ENCODE measurements at places on chromosomes 16 and 17.

DNA sequence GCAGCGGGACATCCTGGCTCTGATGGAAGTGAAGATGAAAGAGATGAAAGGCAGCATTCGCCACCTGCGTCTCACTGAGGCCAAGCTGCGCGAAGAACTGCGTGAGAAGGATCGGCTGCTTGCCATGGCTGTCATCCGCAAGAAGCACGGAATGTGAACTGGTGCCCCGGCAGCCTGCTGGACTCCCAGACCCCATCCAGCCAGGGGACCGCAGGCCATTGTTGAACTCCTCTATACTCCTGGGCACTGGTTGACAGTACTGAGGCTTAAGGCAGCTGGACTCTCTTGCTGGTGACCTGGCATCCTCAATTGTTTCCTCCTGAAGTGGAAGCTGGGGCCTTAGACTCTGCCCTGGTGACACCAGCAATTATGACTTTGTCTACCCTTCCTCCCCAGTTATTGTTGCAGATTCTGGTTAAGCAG lies 1.2 kb downstream of the THAP11 start:
- peak overlapping the region; percentile 25 for H3K27ac ChIP-seq
- H3K4me3 ChIP-seq, result peak overlapping the region; percentile 74
- DNase-seq, result no peak

GRCh38 chr16:73544826-73545225 lies 496.9 kb upstream of the ZFHX3 start:
- H3K27ac ChIP-seq, result no peak overlapping the region
- H3K4me3 ChIP-seq, result no peak overlapping the region
- H3K4me1 ChIP-seq, result no peaks in the 10 kb centered on the region
- peaks cover 23% of the 10 kb centered on the region for H3K27me3 ChIP-seq
- DNase-seq, result no peak
- H3K36me3 ChIP-seq, result no peaks in the 10 kb centered on the region

GRCh38 chr16:88640039-88640495 lies 1.7 kb downstream of the IL17C start:
- no peaks in the 10 kb centered on the region for H3K36me3 ChIP-seq
- H3K27me3 ChIP-seq, result no peaks in the 10 kb centered on the region
- H3K27ac ChIP-seq, result no peak overlapping the region
- H3K4me3 ChIP-seq, result peak overlapping the region; percentile 8
- peaks cover 66% of the 10 kb centered on the region for H3K4me1 ChIP-seq

DNA sequence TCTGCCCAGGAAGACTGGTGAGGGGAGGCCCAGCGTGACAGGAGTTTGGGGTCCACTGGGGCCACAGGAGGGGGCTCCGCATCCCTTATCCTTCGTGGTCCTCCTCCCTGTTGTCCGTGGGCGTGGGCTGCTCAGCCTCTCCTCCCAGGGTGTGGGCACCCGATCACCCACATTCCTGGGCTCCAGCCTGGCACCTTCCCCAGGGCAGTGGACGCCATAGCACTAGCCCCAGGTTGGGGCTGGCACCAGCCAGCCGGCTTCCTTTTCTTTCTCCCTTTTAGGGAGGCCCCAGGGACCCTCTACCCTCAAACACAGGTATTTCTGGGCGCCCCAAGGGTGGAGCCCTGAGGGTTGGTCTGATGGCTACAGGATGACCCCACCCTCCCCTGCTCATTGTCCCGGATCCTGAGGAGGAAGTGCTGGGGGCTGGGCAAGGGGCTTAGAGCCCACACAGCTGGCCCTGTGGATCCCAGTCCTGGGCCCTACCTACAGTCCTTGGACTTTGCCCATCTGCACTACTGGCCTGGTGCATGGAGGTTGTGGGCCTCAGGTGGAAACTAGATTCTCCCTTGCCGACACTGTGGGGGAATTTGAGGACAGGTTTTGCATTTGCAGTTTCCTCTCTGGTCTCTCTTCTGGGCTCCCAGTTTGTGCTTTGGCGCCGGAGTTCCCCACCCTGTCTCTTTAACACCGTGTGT lies 1.1 kb downstream of the KIF1C start:
- no peak overlapping the region for H3K27ac ChIP-seq
- peaks cover 15% of the 10 kb centered on the region for H3K27me3 ChIP-seq
- no peaks in the 10 kb centered on the region for H3K36me3 ChIP-seq
- DNase-seq, result peak; percentile 68

DNA sequence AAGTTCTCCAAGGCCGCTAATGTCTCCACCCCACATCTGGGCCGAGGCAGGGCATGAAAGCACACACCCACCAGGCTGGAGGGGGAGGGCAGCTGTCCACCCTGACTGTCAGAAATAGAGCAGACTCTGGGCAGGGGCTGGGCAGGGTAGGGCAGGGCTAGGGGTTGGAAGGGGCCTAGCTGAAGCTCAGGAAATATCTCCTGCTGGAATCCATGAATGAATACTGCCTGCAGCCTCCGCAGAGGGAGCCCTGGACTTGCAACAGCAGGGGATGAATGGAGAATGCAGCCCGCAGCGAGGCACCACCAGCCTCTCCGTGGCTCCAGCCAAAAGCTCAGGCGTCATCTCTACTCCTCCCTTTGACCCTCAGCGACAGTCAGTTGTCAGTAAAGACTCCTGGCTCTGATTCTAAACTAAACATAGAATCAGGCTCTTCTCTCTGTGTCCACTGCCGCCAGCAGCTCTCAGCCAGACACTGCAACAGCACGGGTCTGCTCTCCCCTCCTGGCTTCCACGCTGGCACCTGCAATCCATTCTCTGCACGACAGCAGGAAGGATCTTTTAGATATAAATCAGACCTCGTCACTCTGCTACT lies 23.9 kb upstream of the NGFR start:
- no peak overlapping the region for H3K27ac ChIP-seq
- H3K36me3 ChIP-seq, result no peaks in the 10 kb centered on the region
- DNase-seq, result no peak
- peaks cover 44% of the 10 kb centered on the region for H3K27me3 ChIP-seq
- peaks cover 9% of the 10 kb centered on the region for H3K4me1 ChIP-seq

DNA sequence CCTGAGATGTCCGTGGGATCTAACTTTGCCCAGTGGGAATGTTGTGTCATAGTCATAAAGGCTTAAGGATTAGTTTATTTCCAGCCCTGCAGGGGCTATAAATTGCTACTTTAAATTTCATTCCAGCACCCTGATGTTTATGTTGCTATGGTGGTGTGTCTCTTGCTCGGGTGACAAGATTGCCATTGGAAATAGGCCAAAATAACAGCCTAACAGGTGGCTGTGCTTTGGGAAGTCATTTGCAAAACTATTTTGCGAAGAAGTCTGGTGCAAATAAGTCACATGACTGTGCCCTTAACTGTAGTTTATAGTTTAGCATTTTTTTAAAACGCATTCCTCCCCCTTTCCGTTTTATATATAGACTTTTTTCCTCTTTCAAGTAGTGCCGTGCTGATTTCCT lies 23.1 kb downstream of the PITPNC1 start:
- H3K27ac ChIP-seq, result no peak overlapping the region
- DNase-seq, result no peak
- H3K36me3 ChIP-seq, result no peaks in the 10 kb centered on the region

DNA sequence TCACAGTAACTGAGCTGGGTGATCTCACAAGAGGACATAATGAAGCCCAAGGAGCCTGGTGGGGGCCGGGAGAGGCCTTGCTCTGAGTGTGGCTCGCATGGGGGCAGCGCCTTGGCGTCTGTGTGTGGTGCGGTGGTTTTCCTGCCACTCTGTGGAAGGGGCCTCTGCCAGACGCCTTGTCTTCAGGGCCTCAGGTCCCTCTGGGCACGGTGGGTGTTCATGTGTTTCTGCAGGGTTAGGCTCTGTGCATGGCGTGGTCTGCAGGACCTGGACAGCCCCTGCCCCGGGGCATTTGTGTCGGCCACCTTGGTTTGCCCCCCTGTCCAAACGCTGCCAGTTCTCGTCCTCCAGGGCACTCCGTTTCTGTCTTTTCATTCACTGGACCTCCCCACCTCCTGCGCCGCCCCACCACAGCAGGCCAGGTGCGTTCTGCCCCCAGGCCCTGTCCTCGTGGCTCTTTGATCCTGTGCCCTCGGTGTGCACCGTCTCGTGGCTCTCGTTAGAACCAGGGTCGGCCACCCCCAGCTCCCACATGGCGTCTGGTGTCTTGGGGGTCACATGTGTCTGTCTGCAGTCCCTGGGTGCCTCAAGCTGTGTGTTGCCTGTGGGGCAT lies 43.7 kb upstream of the ZNF750 start:
- no peaks in the 10 kb centered on the region for H3K36me3 ChIP-seq
- H3K27ac ChIP-seq, result no peak overlapping the region
- no peak for DNase-seq
- peaks cover 59% of the 10 kb centered on the region for H3K4me1 ChIP-seq
- no peak overlapping the region for H3K4me3 ChIP-seq

DNA sequence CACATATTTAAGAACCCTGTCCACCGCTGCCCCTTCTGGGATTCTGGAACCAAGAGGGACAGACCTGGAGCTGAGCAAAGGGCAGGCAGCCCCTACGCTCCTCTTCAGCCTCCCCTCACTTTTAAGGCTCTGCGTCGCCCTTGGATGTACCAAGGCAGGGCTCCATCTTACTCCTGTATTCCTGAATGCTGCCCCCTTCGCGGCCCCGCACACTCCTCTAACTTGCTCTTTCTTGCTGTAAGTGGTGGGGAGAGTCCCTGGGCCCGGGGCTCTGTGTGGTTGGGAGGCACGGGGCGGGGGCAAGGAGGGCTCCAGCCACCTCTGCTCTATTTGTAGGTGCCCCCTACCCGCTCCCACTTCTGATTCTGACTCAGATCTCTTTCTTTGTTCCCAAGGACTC lies 1.2 kb downstream of the TNS4 start:
- H3K36me3 ChIP-seq, result no peaks in the 10 kb centered on the region
- no peak overlapping the region for H3K27ac ChIP-seq
- no peaks in the 10 kb centered on the region for H3K27me3 ChIP-seq
- peaks cover 7% of the 10 kb centered on the region for H3K4me1 ChIP-seq
- no peak for DNase-seq

DNA sequence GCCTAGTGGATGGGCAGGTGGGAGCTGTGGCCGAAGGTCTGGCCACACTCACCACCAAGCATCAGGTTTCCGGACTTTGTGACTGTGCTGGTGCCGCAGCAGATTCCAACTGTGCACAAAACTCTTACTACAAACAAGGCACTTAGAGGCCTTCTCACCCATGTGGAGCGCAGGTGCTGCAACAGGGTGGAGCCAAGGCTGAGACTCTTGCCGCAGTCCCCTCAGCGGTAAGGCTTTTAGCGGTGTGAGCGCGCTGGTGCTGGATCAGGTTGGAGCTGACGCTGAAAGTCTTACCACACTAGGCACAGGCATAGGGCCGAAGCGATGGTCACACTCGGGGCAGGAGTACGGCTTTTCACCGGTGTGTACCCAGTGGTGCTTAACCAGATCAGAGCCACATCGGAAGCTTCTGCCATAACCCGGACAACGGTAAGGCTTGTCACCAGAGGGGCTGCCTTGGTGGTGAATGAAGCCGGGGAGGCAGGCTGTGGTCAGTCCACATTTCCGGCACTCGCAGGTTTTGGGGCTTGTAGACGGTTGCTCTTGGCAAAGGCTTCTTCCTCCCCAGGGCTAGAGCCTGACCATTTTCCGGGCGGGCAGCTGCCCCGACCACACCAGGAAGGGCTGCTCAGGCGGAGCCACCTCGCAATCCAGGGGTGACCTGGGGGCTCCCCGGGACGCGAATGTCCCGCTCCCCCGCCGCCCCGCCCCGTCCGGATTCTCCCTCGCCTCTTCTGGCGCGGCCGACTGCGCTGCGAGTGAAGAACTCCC lies 1.0 kb upstream of the ARMC5 start:
- peak overlapping the region; percentile 79 for H3K4me3 ChIP-seq
- no peaks in the 10 kb centered on the region for H3K36me3 ChIP-seq
- peaks cover 29% of the 10 kb centered on the region for H3K4me1 ChIP-seq
- no peaks in the 10 kb centered on the region for H3K27me3 ChIP-seq
- DNase-seq, result peak; percentile 74
- peak overlapping the region; percentile 94 for H3K27ac ChIP-seq

DNA sequence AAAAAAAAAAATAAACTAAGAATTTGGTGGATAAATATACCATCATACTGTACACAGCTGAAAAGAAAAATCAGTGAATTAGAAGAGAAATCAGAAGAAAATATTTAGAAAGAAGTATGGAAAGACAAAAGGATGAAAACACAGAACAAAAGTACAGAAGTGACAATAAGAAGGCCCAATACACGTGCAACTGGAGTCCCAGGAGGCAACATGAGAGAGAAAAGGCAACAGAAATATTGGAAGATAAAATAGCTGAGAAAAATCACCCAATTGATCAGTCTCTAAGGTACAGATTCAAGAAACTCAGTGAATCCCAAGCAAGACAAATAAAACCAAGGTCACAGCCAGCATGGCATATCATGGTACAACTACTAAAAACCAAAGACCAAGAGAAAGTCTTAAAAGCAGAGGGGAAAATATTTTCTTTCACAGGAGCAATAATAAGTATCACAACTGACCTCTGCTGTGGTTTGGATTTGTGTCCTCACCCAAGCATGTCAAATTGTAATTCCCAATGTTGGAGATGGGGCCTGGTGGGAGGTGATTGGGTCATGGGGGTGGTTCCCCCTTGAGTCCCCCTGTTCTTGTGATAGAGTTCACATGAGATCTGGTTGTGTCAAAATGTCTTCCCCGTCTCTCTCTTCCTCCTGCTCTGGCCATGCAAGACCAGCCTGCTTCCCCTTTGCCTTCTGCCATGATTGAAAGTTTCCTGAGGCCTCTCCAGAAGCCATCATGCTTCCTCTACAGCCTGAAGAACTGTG lies 20.2 kb upstream of the ENGASE start:
- H3K4me3 ChIP-seq, result no peak overlapping the region
- no peak overlapping the region for H3K27ac ChIP-seq
- H3K36me3 ChIP-seq, result no peaks in the 10 kb centered on the region
- no peak for DNase-seq
- H3K4me1 ChIP-seq, result no peaks in the 10 kb centered on the region

DNA sequence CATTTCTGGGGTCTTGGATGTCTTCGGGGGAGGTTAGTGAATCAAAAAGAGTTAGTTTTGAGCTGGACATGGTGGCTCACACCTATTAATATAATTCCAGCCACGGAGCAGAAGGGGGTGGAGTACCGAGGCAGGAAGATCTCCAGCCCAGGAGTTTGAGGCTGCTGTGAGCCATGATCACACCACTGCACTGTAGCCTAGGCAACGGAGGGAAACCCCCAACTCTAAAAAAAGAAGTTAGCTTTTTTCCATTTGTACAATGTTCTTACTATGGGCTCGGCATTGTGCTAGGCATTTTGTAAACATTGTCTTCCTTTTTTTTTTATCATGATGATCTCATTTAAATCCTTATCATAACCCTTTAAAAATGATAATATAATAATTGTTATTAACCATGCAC lies 8.3 kb upstream of the SNF8 start:
- H3K4me1 ChIP-seq, result peaks cover 9% of the 10 kb centered on the region
- H3K27me3 ChIP-seq, result no peaks in the 10 kb centered on the region
- H3K4me3 ChIP-seq, result no peak overlapping the region

Measured in B cell (primary cell).